ENCODE measurements at places on chromosomes 7 and 10.

DNA sequence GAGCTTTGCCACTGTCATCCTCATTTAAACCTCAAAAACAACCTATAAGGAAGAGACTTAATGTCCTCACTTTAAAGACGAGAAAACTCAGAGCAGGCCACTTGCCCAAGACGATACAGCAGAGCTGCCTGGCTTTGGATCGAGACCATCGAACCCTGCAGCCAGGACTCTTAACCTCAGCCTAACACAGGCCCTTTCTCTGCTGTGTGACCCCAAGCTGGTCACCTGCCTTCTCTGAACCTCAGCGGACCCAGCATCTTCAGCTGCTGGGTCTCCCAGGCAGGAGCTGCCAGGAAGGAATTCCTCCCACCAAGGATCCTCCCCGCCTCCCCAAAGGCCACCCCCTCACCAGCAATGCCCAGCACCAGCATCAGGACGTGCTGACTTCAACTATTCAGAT lies 32.7 kb downstream of the TNRC18 start:
- DNase-seq = no peak

GRCh38 chr10:17649836-17650235 lies 5.9 kb downstream of the STAM start:
- no peak for DNase-seq

DNA sequence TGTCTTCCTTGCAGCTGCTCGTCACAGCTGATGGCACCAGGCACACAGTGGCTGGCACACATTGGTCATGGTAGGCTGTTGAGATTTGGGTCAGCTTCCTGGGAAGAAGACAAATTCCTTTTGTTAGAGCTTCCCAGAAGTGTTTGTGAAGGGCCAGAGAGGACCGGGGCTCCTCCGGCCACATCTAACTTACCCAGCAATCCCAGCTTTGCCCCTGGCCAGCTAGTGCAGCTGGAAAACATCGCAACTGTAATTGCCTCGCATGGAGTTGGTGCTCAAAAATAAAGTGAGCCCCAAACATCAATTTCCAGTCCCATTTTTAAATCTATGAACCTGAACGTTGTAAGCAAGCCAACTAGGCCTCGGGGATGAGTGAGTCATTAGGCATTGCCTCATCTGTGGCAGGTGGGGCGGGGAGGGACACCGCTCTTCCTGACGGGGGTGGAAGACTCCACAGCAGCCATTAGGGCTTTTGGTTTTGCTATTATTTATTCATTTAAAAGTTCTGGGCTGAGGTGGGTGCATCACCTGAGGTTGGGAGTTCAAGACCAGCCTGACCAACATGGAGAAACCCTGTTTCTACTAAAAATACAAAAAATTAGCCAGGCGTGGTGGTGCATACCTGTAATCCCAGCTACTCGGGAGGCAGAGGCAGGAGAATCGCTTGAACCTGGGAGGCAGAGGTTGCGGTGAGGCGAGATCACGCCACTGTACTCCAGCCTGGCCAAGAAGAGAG lies 12.4 kb downstream of the CPA5 start:
- no peak for DNase-seq

- DNase-seq = peak; percentile 36
Measured at GRCh38 chr10:15188603-15189002, 20.1 kb upstream of the NMT2 start.

- DNase-seq = no peak
Measured at GRCh38 chr7:75623390-75624133, 115.2 kb downstream of the HIP1 start.

GRCh38 chr10:62511238-62511637 lies 137.1 kb downstream of the ZNF365 start:
- DNase-seq = no peak

- DNase-seq = no peak
Measured at GRCh38 chr10:618229-618989, 71.1 kb downstream of the DIP2C start.

GRCh38 chr7:149854611-149855360 lies 16.6 kb downstream of the ZNF862 start:
- no peak for DNase-seq

GRCh38 chr10:32161586-32161985 lies 105.4 kb upstream of the KIF5B start:
- DNase-seq = no peak

DNA sequence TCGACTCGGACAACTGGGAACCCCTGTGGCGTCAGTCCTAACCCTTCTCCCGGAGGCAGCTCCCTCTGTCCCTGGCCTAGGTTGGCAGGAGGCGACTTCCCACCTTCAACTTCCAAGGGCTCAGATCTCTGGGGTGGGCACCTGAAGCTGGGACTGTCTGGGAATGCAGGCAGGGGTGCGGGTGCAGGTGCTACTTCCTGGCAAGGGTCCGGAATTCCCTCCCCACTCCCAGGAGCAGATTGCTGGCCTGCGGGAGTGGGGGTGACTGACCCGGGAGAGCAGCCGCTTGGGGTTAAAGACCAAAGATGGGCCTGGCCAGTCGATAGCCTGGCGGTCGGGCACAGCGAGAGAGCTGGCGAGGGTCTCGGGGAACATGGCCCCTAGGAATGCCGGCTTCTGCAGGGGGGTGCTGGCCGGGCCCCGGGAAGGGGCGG lies 387 bp downstream of the EPHA1 start:
- no peak for DNase-seq

DNA sequence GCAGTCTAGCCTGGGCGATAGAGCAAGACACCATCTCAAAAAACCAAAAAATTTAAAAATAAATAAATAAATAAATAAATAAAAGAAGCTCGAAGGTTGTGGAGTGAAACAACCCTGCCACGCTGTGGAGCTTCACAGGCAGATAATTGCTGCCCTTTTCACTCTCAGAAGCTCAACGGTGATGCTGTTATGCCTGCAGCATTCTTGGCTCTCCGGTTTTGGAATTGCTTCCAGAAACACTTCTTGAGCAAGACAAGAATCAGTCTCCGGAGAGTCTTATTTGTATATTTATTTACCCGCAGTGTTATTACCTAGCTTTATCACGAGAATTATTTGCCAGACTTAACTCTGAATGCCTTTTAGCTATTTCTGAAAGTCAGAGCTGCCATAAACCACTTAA lies 40.5 kb upstream of the UBE2H start:
- DNase-seq = no peak

DNA sequence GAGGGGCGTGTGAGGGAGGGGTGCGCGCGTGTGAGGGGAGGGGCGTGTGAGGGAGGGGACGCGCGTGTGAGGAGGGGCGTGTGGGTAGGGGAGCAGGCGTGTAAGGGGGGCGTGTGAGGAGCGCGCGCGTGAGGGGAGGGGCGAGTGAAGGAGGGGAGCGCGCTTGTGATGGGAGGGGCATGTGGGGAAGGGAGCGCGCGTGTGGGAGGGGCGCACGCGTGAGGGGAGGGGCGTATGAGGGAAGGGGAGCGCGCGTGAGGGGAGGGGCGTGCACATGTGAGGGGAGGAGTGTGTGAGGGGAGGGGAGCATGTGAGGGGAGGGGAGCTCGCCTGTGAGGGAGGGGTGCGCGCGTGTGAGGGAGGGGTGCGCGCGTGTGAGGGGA lies 19.1 kb downstream of the MXI1 start:
- peak; percentile 83 for DNase-seq

DNA sequence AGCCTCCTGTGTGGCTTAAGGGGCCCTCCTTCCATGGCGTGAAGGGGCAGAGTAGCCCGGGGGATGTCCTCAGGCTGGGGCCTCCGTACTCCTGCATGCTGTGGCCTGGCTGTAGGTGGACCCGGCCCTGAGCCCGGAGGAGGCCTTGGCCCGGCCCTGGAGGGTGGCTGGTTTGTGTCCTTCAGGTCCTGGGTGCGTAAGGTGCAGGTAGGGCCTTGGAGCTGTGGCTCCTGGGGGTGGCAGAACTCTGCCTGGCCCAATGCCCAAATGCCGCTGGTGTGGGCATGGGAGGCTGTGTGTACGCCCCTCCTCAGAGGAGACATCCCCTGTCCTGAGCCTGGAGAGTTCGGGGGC lies 26.9 kb upstream of the AMZ1 start:
- no peak for DNase-seq

DNA sequence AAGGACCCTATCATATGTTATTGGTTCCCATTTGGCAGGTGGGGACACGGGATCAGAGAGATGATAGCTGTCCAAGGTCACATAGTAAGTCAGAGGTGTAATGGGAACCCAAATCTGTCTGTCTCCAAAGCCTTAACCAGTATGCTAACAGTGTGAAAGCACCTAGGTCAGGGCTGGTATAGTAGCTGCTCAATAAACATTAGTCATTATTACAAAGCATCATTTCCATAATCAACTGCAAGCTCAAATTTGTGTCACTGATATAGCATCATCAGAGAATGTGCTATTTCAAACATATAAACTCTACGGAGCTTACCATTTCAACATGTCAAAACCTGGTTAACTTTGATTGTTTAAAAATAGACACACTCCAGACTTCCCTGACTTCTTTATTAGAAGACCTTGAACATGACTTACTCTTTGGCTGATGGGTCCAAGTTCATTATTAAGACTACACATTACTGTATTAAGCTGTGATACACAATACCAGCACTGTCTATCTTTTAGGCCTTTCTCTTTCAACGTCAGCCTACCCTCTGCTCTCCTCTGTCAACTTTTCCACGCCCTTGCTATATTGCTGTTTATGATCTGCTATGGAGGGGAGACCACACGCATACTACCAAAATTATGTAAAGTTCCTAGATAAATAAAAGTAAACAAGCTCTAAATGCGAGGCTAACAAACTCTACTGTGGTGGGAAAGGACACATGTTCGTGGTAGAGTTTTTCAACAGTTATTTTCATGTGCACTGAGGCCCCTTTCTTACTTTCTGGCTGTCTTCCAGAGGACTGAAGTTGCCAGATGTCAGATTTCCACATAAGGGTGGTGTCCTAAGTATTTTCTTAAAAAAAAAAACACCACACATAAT lies 33.6 kb downstream of the DNMBP start:
- no peak for DNase-seq

GRCh38 chr10:93334901-93335327 lies 147.2 kb downstream of the MYOF start:
- no peak for DNase-seq

DNA sequence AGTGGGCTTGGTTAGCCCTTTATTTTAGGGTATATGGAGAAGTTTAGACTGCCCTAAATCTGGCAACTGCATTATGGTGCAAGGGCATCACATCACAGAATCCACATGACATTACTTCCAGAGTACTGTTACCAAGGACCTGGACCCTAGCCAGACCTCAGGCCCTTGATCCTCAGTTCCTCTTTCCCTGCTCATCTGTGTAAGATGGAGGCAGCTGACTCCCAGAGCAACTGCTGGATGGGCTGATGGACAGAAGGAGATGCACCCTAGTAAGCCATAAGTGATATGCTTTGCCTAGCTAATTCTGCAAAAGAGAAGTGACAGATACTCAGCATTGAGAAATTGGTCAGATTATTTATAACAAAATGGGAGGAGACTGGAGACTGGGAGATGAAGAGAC lies 131.7 kb downstream of the DYNC1I1 start:
- no peak for DNase-seq

- no peak for DNase-seq
Measured at GRCh38 chr10:70587045-70587658, 15.4 kb downstream of the PRF1 start.

DNA sequence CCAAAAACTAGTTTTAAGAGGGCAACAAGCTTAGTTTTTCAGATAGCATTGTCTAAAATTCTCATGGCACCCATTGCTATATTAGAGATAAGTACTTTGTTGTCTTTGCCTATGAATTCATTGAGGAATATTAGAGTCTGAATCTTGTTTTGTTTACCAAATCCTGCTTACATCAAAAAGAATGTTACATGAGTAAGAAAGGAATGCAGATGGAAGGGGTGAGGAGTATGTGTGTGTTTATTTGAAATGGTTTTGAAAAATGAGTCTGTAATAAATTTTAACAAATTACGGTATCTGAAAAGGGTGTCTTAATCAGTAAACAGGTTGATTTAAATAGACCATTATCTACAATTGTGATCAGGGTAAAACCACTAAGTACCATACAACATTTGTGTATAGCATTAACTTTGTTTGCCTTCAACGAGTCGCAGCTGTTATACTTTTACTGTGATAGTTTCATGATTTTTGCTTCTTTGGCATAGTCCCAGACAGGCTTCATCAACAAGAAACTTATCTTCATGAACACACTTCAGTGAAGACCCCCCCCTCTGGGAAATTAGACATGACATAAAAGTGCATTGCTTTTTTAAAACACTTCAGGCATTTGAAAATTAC lies 1183.9 kb upstream of the C7orf33 start:
- DNase-seq = no peak

DNA sequence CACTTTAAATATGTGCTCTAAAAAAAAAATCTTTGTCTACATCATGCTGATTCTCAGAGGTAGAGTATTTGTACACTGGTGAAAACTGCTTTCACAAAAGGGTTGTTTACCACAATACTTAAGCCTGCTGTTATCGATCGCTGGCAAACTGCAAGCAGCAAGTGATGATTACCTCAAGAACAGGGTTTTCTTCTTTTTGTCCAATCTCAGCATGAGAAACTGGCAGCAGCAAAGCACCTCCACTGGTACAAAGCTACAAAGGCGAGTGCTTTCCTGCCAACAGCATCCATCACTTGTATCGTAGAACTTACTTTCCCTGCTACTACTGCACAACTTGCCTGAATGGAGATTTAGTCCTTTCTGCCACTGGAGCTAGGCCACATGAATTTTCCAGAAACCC lies 276.5 kb downstream of the DGKB start:
- no peak for DNase-seq

DNA sequence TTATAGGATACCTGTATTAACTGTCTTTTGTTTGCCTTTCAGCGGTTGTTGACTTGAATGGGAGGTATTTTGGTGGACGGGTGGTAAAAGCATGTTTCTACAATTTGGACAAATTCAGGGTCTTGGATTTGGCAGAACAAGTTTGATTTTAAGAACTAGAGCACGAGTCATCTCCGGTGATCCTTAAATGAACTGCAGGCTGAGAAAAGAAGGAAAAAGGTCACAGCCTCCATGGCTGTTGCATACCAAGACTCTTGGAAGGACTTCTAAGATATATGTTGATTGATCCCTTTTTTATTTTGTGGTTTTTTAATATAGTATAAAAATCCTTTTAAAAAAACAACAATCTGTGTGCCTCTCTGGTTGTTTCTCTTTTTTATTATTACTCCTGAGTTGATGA lies 26.6 kb downstream of the RBM17 start:
- DNase-seq = no peak

DNA sequence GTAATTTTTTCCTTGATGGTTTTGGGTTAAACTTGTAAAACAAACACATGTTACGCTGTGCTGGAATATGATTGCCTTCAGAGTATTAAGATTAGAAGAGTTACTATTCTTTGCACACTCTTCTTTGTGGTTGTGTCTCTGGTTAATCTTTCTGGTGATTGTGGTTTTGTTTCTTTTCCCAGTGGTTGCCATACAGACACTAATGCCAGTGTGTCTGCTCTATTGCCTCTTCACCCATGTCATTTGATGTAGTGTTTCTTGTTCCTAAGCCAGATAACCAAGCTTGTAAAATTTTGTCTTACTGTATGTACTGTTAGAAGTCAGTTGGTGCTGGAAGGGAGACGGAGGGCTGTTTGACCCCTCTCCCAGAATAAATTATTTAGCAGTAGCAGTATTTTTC lies 124.8 kb downstream of the PHTF2 start:
- DNase-seq = no peak

DNA sequence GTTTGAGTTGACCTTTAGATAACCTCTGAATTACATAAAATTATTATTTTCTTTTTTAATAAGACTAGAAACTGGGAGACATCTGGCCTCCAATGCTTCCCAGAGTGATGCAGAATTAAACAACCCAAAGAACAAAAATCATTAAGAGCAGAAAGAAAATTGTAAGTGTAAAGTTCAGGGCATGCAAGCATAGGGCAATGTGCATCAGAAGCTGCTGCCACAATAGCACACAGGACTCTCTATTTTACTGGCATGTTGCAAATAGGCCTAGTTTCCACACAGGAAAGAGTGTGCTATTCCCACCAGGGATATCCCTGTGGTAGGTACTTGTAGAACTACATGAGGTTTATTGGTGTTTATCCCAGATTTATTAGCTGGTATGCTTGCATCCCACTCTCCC lies 20.5 kb upstream of the STEAP2 start:
- no peak for DNase-seq
